ENCODE measurements at places on chromosomes 7 and 10.
A peak's percentile ranks its signal among the peaks of the same experiment; 100 is the strongest.

- DNase-seq, result no peak
Observed at GRCh38 chr7:137820677-137821420, 25.9 kb downstream of the DGKI start.

DNA sequence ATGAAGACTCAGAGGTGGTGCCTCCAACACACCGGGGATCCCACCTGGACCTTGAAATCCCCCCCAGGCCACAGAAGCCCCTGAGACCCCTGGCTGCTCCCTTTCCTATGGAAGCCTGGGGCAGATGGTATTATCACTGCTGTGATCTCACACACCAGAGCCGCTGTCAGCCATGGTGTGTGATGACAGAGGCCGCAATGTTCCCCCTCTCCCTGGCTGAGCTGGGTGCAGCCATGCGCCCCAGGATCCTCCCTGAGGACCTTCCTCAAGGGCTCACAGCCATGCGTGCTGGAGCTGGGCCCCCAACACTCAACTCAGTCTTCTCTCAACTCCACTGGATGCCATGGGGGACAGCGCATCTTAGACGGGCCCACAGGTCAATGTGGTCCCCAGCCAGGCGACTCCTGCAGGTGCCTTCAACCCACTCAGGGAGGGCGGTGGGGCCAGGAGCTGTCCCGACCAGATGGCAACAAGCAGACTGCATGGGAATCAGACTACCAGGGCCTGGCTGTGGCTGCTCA lies 44.9 kb downstream of the VIPR2 start:
- no peak for DNase-seq

- no peak for DNase-seq
Observed at GRCh38 chr10:89053555-89053954, 63.0 kb downstream of the FAS start.

DNA sequence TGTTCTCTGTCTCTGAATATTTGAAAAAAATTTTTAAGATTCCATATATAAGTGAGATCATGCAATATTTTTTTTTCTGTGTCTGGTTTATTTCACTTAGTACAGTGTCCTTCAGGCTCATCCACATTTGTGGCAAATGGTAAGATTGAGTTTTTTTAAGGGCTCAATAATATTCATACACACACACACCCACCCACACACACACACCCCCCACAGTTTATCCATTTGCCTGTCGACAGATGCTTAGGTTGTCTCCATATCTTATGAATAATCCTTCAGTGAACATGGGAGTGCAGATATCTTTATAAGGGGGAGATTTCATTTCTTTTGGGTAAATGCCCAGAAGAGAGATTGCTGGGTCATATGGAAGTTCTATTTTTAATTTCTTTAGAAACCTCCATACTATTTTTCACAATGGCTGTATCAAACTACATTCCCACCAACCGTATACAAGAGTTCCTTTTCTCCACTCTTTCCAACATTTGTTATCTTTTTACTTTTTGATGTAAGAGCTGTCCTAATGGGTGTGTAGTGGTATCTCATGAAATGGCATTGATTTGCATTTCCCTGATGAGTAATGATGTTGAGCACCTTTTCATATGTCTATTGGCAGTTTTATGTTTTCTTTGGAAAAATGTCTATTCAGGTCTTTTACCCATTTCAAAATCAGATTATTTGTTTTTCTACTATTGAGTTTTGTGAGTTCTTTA lies 35.0 kb downstream of the AUTS2 start:
- DNase-seq, result no peak

- no peak for DNase-seq
Observed at GRCh38 chr10:61964059-61964709, 62.7 kb downstream of the ARID5B start.

DNA sequence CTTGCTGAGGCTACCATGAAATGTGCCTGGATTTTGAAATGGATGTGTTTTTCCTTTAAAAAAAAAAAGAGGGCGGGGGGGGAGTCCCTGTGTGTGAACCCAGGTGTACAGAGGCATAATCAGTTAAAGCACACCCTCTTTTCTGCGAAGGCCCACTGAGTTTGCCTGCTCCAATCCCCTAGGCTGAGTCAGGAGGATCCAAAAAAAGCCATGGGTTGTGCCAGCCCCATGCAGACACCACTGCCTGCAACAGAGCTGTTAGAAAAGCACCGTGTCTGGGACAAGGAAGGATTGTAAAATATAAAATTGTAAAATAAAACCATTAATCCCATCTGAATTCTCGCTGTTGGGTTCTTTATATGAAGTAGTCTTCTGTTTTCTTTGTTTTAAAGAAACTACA lies 217.9 kb downstream of the ADAM12 start:
- no peak for DNase-seq

- DNase-seq, result no peak
Observed at GRCh38 chr7:47634273-47634672, 52.4 kb upstream of the TNS3 start.

GRCh38 chr10:29730458-29730857 lies 95.7 kb upstream of the SVIL start:
- no peak for DNase-seq

DNA sequence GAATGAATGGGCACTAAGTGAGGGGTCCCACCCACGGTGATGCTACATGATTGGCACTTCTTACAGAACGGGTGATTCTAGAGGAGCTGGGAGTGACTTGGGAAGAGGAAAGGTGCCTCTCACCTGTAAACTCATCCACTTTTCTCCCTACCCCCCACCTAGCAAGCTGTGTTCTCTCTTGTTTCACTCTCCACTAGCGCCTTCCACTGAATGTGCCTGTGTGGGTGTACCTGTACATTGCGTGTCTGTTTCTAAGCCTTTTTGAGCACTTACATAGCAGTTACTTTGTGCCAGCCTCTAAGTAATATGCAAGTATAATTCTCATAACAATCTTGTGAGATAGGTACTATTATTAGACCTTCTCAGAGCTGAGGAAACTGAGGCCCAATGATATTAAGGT lies 133.7 kb upstream of the AGK start:
- DNase-seq, result no peak

DNA sequence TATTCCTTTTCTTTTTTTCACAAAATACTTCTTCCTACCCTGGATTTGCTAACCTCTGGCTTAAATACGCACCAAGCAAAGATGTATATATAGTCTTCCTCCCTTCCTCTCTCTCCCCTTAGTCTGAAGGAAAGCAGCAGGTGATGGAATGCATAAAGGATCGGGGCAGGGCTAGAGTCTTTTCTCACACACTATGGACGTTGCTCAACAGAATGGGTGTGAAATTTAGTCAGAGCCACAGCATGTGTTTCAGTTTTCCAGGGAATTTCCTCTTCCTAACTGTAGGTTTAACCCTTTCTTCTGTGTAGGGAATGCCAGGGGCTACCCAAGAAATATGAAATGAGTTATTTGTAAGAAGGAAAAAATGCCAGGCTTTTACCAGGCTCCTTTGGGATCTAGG lies 71.4 kb upstream of the NFKB2 start:
- no peak for DNase-seq

- no peak for DNase-seq
Observed at GRCh38 chr7:104536956-104537355, 208.6 kb downstream of the LHFPL3 start.

GRCh38 chr10:114071178-114071577 lies 27.5 kb downstream of the ADRB1 start:
- no peak for DNase-seq

GRCh38 chr7:151426904-151427704 lies 12.8 kb downstream of the CRYGN start:
- DNase-seq, result no peak

- DNase-seq, result no peak
Observed at GRCh38 chr7:7292608-7293007, 110.3 kb downstream of the C1GALT1 start.

GRCh38 chr7:46542076-46542475 lies 621.0 kb upstream of the IGFBP3 start:
- no peak for DNase-seq

GRCh38 chr7:584820-585219 lies 65.2 kb upstream of the PDGFA start:
- DNase-seq, result no peak

DNA sequence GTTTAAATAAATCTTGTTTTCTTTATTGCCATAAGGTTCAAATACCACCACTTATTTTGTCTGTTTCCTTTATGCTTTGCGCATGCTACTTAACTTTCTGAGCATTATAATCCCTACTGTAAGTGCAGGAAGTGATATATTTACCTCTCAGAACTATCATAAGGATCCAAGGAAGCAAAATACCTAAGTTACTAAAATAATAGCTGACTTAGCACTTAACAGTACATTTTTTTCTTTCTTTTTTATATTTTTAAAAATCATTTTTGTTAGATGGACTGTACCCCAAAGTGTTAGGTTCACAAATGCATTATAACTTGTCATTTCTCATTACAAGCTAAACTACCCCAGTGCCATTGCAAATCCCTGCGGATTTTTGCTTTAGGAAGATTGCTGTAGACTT lies 663.8 kb downstream of the SUGCT start:
- DNase-seq, result no peak

DNA sequence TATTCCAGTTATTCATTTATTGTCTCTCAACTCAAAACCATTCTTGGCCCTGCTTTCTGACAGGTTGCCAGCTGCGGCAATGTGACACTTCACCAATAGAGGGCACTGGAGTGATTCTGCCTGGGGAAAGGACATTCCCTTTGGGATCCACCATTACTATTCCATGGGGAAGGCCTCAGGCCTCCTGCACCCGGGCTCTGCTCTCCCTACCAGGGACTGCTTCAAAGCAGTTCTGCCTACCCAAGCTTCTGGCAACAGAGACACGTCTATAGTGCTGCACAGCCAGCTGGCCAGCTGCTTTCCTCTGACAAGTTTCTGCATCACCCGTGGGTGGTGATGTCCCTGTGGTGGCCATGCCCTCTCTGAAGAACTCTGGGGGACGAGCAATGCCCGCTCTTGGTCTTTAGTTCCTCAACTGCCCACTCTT lies 163.8 kb downstream of the ELMO1 start:
- DNase-seq, result peak; percentile 74

- no peak for DNase-seq
Observed at GRCh38 chr10:61943674-61944378, 42.3 kb downstream of the ARID5B start.

- DNase-seq, result no peak
Observed at GRCh38 chr7:136709876-136710275, 158.6 kb upstream of the CHRM2 start.

DNA sequence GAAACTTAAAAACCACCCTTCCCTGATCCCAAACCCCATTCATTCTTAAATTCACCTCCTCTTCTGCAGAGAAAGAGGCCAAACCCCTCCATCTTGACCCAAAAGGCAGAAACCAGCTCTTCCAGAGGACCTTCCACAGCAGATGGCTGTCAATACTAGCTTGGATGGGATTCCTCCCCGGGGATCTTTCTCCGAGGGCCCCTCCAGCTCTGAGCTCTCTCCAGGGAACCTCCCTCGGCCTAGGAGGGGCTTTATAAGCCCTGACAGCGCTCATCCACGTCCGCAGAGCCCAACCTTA lies 5.4 kb downstream of the TNRC18 start:
- no peak for DNase-seq

- peak; percentile 67 for DNase-seq
Observed at GRCh38 chr7:99409192-99409572, 413 bp downstream of the BUD31 start.

- peak; percentile 71 for DNase-seq
Observed at GRCh38 chr7:34823650-34824258, 165.7 kb downstream of the NPSR1 start.

DNA sequence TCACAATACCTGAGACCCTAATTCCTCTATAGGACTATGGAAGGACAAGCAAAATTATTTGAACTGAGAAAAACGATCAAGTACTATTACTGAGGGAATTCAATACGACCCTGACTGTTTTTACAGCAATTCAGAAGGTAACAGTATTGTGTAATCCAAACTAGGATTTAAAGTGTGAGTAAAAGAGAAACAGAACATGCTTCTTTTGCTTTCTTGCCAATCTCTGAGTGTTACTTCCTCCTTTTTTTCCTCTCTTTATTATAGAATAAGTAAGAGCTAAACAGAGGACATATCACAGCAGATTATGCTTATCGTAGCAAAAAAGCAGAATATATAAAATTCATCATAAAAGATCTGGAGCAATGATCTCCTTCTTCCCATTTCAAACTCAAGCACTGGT lies 292.1 kb downstream of the THSD7A start:
- no peak for DNase-seq

DNA sequence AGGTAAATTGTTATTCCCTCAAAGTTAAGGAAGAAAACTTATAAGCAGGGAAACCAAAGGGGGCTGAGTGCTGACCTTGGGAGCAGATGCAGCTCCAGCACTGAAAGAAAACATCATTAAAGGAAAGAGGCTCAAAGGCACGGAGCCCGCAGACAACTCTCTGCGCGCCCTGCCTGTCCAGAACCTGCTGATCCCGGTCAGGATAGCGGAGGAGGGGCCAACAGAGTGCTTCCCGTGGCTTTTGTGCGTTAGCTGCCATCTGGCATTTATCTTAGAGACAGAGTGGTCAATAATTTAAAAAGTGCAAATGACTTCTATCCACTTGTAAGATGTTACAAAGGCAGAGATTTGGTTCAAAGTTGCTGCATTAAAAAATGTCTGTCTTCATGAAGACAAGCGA lies 162.1 kb downstream of the FANK1 start:
- no peak for DNase-seq

- DNase-seq, result peak; percentile 42
Observed at GRCh38 chr7:86629-87028, 105.7 kb upstream of the FAM20C start.

GRCh38 chr7:134770676-134771075 lies 8.8 kb upstream of the CALD1 start:
- DNase-seq, result no peak

- DNase-seq, result no peak
Observed at GRCh38 chr7:80359476-80359875, 152.4 kb downstream of the GNAT3 start.

Data from activated CD8-positive, alpha-beta memory T cell treated with anti-CD3 and anti-CD28 coated beads for 24 hours (primary cell).